ENCODE measurements at places on chromosomes 4 and X.
A peak's percentile ranks its signal among the peaks of the same experiment; 100 is the strongest.

GRCh38 chr4:133594390-133595207 lies 445.5 kb downstream of the PCDH10 start:
- DNase-seq: no peak

DNA sequence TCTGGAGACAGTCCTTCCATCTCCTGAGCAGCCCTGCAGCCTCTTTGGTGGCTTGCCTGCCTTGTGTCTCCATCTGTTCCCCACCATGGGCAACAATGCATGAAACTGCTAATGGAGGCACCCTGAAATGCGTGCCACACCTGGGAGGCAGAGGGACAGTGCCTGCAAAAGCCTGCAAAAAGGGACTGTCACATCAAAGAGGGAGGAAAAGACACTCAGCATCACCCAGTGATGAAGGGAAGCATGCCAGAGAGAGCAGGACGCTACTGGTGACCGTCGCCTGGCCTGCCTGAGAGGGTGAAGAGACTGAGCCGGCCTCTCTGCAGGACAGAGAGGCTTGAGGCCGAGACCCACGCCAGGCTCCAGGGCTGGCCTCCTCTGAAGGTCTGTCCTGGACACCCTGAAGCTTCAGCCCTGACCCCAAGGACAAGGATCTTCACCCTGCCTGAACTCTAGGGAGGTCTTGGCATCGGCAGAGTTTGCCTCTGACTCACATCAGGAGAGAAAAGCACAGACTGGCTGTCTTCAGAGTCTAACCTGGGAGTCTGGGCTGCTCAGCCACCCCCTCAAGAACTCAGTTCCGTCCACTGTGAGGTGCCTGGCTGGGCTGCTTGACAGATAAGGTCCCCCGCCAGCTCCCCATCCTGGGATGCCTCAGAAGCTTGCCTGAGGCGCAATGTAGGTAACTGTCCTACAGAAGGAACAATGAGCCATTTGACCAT lies 8.1 kb downstream of the ACSL1 start:
- no peak for DNase-seq

DNA sequence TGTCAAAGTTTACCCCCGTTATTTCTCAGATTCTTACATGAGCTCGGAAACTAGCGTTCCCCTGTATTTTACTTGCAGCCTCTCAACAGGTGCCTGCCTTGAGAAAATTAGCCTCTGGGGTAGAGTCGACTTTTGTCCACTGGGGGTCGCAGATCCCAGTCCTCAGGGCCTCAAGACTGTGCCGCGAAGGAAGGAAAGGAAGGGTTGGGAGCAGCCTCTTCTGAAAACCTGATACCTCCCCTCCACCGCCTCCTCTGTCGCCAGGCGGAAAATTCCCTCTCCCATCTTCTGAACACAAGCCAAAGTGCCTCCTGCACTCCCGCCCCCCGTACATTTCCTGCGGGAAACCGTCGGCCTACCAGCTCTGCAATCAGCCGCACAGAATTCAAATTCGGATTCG lies 44.4 kb upstream of the TMSB15B start:
- peak; percentile 6 for DNase-seq

- DNase-seq: no peak
These were observed 352.0 kb downstream of the TRAM1L1 start for GRCh38 chr4:116733370-116733769.

DNA sequence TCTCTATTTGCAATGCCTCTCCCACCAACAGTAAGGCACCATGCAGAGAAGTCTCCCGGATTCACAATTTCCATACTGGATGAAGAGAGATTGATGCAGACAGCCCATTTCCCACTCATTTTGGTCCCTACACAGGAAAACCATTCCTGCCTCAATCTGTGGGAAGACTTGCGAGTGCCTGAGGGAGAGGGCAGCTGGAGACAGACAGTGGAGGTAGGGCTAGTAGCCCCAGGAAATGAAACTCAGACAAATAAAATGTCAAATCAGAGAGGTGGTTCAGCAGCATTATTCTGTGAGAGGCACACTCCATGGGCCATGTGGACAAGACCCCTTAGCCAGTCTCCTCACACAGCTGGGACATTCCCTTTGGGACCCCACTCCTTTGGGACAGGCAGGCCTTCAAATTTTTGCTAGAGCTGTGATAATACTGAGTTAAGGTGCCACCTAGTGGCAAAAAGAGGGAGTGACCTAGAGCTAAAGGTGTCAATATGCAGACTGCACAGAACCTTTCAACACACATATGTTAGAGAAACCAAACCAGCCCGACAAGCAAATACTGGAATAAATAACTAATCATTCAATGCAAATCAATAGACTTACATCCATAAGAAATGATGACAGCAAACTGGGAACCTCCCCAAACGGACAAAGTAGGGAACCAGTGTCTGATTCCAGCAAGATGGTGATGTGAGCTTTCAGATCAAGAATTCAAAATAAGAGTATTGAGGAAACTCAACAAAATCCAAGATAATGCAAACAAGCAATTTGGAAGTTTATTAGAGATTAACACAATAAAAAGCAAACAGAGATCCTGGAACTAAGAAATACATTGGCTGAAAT lies 1865.3 kb upstream of the AGA start:
- DNase-seq: no peak

- no peak for DNase-seq
These were observed 348.2 kb downstream of the FBXW7 start for GRCh38 chr4:152187693-152188092.

- DNase-seq: no peak
These were observed 791 bp downstream of the GUCY1B1 start for GRCh38 chr4:155759372-155760252.

- no peak for DNase-seq
These were observed 67.9 kb upstream of the SLC4A4 start for GRCh38 chr4:71270901-71271300.

DNA sequence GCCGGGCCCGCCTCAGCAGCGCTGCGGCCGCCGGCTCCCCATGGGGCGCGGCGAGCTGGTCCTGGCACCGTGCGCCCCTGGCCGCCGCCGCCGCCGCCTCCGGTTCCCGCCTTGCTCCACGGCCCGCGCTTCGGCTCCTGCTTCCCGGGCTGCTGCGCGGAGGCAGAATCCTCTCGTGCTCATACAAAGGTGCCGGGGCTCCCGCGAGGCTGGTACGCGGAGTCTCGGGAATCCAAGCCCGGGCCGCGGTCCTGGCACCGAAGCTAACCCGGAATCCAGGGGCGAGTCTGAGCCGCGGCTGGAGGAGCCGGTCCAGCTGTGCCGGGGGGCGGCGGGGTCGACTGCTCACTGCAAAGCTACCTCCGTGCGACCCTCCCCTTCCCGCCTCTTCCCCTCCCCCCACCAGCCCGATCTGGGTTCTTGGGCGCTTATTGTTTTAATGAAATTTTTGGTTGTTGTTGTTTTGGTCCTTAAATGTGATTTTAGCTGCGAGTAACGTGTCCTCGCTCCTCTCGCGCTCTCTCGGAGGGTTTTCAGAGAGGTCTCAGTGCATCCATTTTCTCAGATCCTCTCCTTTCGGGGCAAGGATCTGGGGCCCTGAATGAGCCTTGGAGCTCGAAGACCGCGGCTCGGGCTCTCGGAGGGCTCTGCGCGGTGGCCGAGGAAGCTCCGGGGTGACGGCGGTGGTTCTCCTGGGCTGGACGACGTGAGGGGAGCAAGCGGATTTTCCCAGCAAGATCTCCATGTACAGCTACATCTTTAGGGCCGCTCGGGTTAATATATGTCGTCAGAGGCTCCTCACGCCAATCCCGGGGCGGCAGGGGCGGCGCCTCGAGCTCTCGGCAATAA lies at the start of gene HAND2:
TSS of gene HAND2 (minus strand) at position 753 of the 849 bp plus-strand sequence. CDS start 940 bp downstream, outside the sequence.
- DNase-seq: no peak

DNA sequence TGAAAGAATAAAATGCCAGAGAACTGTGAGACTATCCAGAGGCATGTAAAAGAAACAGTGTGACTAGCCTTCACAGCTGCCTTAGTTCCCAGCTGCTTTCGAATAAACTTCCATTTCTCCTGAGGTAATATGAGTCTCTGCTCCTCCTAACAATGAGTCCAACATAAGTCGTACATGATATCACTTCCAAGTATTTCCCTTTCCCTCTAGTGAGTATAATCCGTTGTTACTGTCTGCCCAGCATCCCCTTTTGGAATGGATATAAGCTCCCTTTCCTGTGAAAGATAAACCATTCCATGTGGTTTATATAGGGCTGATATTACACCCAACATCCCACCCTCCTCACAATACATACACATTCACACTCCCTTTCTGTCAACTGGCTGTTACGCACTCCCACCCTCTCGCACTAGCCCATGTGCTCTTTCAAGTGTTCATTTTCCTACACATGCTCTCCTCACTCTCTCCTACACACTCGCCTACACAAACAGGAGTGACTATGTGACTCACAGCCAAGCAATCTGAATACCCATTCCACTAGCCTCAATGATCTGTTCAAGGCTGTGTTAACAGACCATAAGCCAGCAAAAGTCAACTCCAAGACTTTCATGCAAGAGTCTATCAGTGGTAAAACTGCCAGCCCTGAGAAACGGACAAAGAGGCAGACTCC lies 5.0 kb downstream of the NAF1 start:
- peak; percentile 4 for DNase-seq

DNA sequence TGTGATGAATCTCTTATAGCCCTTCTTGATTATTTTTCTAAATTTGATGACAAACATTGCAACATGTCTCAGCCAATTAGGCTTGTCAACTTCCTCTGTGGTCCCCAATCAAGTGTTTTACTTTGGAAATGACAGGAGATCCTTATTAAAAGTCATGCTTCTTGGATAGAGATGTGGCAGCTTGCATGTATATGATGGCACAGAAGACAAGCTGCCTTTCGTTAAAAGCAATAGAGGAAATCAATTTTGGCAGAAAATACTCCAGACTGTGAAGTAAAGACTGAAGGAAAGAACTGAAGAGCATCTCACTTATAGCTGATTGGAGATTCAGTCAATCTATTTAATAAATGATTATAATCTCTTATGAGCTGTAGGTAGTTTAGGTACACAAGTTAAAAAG lies 419.6 kb downstream of the PCDH7 start:
- DNase-seq: no peak

- no peak for DNase-seq
These were observed 75.7 kb upstream of the LRPAP1 start for GRCh38 chr4:3607690-3608552.

GRCh38 chrX:42988700-42989099 lies 210.7 kb upstream of the PPP1R2C start:
- no peak for DNase-seq

GRCh38 chr4:176906709-176907108 lies 114.0 kb upstream of the VEGFC start:
- no peak for DNase-seq

GRCh38 chr4:141957416-141957815 lies 321.0 kb downstream of the IL15 start:
- DNase-seq: no peak

DNA sequence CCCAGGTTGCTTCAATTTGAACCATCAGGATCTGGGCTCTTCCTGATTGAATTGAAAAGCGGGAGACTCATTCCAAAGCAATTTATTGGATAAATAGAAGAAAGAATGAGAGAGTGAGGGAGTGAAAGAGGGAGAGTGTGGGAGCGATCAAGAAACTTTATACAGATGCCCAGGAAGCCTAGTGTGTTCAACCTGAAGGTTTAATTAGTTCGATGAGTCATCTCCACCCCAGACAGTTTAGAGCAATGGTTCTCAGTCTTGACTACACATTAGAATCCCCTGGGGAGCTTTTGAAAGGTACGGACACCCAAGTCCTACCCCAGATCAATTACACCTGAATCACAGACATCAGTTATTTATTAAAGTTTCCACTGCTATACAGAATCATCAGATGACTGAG lies 61.5 kb downstream of the GEMIN8 start:
- no peak for DNase-seq

DNA sequence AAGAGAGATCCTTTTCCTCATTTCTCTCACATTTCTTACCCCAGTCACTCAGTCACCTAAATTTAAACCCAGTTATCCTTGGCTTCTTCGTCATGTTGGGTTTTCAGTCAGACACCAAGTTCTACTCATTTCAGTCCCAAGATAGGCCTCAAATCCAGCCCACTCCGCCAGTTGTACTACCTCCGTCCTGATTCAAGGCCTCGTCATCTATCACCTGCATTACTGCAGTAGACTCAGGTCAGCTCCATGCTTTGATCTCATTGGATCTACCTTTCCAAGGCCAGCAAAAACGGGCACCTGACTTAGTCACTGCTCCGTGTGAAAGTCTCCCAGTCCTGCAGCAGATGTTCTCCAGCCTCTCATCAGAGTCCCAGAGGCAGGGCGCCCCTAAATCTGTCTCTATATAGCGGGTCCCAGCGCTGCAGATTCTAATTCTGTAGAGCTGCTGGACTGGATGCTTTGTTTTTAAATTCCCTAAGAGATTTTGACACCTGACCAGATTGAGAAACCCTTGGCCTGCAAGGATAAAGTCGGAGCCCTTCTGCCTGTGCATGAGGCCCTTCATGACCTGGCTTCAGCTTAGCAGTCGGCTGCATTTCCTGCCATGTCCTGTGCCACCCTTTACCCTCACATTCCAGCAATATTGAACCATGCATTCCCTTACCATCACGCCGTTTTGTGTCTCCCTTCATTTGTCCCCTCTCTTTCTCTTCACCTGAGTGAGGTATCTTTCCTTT lies 53.7 kb downstream of the ZFX start:
- DNase-seq: no peak

DNA sequence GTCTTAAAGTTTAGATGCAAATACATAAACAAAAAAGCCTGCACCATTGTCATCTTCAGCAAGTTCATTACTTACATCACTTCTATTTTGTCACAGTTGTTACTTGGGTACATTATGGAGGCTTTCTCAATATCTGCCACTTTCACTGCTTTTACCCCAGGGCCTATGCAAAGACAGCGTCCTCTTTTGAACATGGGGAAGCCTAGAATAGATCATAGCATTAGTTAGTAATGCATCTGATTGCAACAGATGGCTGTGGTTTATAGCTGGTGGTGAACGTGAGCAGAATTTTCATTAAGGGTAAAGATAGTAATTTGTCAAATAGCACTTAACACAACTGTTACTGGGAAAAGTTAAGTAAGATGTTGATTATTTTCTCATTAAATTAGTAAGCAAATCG lies 729 bp downstream of the CXCL11 start:
- no peak for DNase-seq

GRCh38 chr4:53905276-53905940 lies 159.0 kb downstream of the CHIC2 start:
- no peak for DNase-seq

DNA sequence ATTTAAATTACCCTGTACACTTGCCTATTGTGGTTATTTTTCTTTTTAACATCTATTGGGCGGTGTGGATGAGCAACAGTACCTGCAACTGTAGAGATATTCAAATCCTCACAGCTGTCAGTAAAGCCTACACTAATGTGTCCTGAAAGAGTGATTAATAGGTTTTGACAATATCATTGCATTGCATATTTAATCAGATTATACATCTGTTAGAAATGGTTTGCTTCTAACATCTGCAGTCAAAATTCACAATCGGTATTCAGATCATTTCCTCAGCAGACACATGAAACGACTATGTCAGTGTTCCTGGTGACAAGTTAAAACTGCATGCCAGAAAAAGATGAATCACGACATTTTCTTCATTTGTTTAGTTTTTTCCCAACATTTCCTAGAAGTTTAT lies 254.6 kb upstream of the EPHA5 start:
- DNase-seq: no peak

DNA sequence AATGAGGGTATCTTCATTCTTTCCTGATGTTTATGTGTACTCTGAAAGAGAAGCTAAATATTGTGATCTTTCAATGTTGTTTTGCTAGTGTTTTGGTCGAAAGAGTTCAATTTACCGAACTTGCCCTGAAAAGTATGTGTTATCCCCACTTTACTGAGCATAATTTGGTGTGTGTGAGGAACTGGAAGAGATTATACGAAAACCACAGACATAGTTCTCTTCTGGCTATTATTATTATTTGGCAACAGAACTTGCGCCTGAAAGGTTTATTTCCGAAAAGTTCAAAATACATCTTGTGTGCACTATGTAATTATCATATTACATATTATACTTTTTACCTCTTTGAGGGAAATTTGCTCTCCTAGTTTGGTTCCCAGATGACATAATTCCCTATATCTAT lies 232.5 kb upstream of the INTU start:
- DNase-seq: no peak

Measured in activated CD8-positive, alpha-beta memory T cell treated with anti-CD3 and anti-CD28 coated beads for 4 hours (primary cell).